ENCODE measurements at places on chromosomes 11 and 22.

DNA sequence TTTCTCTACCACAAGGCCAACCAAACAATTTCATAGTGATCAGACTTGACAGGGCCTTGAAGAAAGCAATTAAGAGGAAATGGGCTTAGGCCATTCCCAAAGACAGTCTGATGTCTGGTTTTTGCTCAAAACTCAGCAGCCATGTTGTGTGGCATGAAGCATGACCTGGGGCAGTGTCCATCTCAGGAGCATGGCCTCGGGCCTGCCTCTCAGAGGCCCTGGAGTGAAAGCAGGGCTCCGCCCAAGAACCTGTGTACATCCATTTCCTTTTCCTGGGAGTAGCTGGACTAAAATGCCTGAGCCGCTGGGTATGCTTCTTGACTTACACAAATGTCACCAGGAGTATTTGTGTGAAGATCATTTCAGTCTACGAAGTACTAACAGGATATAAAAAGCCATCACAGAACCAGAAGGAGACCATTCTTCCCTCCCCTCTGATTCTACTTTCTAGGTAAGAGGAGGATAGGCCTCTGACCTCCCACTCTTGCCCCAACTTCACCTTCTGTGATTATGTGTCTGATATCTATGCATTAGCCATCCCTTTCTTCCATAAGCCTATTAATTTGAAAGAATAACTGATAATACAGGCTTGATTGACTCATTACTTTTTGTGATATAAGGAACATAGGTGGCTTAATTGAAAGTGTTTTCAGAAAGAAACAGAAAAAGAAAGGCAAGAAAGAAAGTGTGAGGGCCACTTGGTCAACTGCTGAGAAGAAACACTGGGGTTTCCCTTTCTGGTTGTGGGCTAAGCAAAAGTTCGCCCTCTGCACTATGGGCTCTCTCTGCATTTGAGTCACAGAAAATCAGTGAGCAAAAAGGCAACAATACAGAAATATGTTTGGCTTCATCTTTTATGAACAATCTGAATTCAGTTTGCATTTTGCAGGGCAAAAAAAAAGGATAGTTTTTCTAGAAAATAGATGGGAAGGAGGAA, 188.6 kb upstream of the MTMR2 start:
- DNase-seq = no peak

DNA sequence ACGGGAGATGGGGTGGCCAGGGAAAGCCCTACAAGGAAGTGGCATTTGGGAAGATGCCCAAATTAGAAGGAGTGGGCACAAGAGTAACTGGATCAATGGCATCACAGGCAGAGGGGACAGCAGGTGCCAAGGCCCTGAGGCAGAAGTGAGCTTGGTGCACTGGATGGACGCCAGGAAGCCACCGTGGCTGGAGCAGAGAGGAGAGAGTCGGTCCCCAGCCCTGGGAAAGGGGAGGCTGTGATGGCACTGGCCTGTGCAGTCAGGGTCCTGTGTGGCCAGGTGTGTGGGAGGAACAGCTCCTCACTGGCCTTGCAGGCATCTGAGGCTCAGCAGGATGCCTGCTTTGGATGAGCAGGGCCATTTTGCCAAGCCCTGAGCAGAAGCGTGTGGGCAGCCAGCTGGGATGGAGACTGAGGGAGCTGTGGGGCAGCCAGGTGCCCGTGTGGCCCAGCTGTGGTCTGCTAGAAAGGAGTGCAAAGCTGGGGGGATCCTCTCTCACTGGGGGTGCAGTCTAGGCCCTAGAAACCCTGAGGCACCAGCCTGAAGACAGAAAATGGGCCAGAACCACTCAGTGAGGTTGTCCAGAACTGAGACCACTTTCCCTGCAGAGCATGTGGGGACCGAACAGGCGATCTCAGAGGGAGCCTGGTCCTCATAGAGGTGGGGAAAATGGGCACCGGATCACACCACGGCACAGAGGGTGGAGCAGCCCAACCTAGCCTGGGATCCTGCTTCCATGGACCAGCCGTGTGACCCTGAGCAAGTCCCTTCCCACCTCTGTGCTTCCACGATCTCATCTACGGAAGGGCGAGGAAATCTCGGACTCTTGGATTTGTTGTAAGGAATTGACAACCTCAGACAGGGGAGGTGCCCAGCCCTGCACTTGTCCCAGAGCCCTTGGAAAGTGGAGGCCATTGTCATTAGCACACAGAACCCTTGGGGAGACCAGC, 78.6 kb upstream of the RTL6 start:
- no peak for DNase-seq

DNA sequence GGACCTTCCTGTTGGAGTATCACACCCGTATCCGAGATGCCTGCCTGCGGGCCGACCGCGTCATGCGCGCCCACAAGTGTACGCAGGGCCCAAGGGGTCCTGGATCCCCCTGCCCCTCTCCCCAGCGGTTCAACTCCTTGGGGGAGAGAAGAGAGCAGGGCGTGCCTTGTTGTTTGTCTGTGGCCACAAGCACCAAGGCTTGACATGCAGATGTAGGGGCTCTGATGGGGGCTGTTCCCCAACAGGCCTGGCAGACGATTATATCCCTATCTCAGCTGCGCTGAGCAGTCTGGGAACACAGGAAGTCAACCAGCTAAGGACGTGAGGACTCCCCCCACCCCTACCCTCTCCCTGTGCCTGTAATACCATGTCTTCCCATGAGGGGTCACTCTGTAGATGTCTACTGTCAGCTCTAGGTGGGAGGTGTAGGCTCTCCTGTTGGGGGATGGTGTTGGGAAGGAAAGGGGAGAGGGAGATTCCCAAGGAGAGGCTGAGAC, 6.8 kb downstream of the CFL1 start:
- no peak for DNase-seq

DNA sequence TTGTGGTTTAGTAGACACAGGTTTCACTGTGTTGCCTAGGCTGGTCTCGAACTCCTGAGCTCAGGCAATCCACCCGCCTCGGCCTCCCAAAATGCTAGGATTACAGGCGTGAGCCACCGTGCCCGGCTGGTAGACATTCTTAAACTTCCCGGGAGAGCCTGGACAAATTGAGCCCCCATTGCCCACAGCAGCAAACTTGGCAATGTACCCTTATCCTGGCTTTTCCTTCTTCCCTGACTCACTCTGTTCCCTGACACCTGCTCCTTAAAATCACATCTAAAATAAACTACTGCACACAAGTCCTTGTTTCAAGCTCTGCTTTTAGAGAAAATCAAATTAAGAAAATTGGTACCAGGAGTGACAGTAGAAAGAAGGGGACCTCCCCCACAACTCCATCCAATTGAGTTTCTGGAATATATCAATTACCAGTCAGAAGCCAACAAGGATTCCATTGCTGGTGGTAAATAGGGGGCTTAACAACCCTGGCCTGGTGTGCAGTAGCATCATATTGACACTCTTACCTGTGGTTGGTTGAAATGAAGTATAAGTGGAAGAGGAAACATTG, 7.4 kb upstream of the MCHR1 start:
- DNase-seq = no peak

GRCh38 chr11:16611401-16611921, 127.0 kb upstream of the C11orf58 start:
- no peak for DNase-seq

DNA sequence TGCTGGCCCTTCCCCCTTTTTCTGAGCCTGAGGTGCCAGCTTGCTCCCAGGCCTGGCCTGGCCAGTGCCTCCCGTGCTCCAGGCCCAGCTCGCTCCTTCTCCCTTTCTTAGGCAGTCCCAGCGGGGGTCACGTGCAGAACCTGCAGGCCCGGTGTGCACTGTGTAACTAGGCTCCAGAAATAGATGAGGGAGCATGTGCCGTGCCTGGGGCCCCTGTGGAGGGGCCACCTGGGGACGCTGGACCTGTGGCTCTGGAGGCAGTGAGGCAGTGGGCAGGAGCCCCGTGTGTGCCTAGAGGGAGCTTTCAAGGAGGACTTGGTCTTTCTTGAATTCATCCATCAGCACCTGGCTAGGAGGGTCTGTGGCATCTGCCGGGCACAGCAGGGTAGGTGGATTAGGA, 11.5 kb downstream of the PTDSS2 start:
- no peak for DNase-seq

- DNase-seq = no peak
Measured at GRCh38 chr22:20885017-20885556, 26.3 kb downstream of the SNAP29 start.

DNA sequence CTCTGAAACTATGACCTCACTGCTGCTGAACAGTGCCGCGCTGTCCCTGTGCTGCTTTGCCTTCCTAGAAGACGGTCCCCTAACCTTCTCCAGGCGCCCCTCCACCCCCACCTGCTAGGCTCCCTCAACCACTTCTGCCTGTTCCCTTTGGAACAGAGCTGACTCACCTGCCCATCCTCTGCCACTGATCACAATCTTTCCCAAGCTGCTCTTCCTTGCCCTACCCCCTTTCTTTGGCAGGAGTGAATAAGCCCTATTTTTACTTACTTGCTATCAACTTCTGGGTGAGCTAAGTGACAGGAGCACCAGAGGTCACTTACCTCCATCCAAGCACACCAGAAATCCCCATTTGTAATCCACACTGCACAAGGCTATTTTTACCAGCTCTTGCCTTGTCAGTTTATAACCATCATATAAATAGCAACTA, 116.0 kb upstream of the BID start:
- no peak for DNase-seq

GRCh38 chr11:116563028-116563711, 209.6 kb downstream of the BUD13 start:
- DNase-seq = no peak

DNA sequence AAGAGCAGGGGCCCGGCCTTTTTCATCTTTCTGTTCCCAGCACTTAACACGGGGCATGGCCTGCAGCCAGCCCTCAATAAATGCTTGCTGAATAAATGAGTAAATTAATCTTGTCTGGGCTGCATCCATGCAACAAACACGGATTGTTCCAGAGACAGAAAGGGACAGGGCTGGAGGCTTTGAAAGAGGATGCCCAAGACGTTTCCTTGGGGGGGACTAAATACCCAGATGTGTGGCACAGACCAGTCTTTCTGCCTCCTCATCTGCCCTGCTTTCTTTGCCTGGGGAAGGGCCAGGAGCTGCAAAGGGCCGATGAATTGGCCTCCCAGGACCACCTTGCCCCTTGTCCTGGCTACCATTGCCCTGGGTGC, 40.4 kb downstream of the SHISAL1 start:
- DNase-seq = no peak

DNA sequence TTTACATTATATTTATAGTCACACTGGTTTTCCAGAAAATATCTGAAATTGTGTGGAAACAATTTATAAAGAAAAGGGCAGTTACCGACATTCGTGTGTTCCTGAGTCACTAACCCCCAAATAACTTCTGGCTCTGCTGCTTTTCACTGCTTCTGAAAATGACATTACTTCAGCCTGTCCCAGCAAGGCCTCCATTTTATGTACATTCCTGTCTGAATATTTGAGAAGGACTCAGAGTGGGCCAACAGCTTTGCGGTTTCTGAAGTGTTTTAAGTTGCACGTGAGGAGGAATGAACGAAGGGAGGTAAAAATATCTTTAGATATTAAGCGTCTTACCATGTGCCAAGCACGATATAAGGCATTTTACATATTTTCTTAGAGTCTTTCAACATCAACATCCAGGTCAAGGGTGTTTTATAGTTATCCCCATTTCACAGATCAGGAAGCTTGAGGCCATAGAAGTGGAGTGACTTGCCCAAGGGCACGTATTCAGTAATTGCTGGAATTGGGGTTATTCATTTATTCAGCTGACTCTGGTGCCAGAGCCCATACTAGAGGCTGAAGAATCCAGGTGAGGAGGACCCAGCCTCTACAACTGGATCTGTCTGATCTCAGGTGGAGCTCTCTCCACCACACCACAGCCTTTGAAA, 30.8 kb upstream of the WNT11 start:
- DNase-seq = no peak

- no peak for DNase-seq
Measured at GRCh38 chr11:1843098-1843473, 4.3 kb downstream of the TNNI2 start.

- DNase-seq = no peak
Measured at GRCh38 chr11:75159151-75159953, 8.4 kb downstream of the SLCO2B1 start.

DNA sequence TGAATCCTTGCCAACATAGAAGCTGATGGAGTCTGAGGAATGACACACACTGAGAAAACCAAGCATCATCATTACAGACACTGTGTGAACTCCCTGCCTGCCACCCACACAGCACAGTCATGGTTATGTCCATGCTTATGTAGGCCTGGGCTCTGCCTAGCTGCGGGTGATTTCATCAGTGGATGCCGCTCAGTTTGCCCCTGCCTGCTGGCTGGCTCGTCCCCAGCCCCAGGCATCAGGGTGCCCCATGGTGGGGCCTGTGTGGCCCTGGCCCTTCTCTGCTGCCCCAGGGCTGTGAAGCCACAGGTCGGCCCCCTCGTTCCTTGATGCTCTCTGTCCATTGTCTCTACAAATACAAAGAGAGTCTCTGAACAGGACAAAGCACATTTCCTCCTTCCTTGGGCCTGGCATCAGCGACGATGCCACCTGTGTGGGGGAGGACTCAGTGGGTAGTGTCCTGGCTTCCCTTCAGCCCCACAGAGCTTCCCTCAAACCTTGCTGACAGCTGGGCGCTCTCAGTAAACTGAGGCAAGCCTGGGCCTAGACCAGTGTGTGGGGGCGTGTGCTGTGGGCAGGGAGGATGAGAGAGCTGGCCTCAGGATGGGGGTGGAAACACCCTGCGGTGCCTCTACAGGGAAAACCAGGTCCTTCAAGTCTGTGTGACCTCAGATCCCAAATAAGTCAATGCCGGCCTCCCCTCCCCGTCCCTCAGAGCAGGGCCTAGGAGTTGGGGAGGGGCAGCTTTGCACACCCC, 20.0 kb upstream of the TUB start:
- DNase-seq = no peak

- no peak for DNase-seq
Measured at GRCh38 chr11:20125927-20126326, 34.3 kb downstream of the DBX1 start.

DNA sequence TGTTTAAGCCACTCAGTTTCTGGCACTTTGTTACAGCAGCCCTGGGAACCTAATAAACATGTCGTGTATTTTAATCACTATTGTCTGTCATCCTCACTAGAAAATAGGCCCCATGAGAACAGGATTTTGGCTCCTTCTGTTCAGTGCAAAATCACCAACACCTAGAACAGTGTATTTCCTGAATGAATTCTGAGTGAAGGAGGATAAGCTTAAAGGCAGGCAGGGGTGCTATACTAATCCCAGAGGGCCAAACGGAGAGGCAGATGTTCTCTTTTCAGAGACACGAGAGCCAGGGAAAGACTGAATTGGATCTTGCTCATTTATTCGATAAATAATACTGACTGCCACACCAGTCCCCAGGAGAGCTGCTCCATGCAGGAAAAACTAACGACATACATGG, 10.4 kb downstream of the SMCO4 start:
- no peak for DNase-seq

Data from stimulated activated CD4-positive, alpha-beta T cell treated with anti-CD3 and anti-CD28 coated beads, Interleukin-4, amount 100 ng/mL, for 48 hours (primary cell).